ENCODE measurements at places on chromosomes 1 and 21. TPM values are rescaled to one million over a fixed set of nuclear protein-coding genes. Genes with fewer than 3 reads are reported as not detected.

Gene MPZL1
- 137 TPM for polyA plus RNA-seq

Gene CFHR4
- polyA plus RNA-seq: not detected

Gene LCE2B
- not detected for polyA plus RNA-seq

Gene TMEM50B
- 60.5 TPM for polyA plus RNA-seq

GRCh38 chr1:53957194-53957818 lies 11.2 kb downstream of the LRRC42 start:
- no peak for DNase-seq

- no peak for DNase-seq
Observed at GRCh38 chr1:29767769-29768425, 531.6 kb downstream of the PTPRU start.

DNA sequence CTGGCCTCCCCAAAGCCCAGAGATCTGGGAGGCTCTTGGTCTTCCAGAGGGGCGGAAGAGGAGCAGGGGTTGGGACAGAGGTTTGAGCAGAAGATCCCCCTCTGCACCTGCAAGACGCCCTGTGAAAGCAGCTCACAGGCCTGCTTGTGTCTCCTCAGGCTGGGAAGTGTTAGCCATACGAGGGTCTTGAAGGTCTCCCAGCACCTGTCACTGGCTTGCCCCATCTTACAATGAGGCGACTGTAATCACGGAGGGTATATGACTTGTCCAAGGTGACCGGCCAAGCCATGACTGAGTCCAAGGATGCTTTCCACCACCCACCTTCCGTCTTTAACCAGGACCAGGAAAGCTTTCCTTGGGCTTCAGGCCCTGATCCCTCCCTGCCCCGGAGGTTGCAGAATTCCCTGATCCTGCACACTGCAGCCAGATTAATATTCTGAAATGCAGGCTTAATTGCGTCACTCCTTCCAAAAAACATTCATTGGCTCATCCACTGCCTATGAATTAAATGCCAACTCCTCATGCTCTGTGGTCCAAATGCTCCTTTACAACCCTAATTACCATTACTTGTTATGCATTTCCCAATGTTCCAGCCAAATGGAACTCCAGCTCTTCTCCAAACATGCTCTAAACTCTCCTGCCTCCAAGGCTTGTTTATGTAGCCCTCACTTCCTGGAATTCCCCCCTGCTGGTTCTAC lies 64.0 kb downstream of the DDX20 start:
- no peak for DNase-seq

DNA sequence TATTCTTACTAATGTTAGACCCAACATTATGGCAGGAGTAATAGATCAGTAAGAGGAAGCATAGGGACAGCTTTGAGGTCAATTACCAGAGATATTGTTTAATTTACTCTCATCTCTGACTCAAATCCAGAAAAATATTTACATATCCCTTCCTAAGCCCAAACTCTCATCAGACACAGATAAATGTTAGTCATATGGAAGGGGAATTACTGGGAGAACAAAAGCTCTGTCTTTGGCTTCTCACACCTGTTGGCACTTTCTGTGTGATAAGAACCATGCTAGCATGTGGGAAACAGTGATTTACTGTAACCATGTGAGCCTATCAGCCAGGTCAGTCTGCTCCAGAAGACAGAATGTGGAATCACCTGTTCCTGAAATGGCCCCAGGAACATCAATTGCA lies 72.4 kb downstream of the DUSP10 start:
- DNase-seq: no peak

DNA sequence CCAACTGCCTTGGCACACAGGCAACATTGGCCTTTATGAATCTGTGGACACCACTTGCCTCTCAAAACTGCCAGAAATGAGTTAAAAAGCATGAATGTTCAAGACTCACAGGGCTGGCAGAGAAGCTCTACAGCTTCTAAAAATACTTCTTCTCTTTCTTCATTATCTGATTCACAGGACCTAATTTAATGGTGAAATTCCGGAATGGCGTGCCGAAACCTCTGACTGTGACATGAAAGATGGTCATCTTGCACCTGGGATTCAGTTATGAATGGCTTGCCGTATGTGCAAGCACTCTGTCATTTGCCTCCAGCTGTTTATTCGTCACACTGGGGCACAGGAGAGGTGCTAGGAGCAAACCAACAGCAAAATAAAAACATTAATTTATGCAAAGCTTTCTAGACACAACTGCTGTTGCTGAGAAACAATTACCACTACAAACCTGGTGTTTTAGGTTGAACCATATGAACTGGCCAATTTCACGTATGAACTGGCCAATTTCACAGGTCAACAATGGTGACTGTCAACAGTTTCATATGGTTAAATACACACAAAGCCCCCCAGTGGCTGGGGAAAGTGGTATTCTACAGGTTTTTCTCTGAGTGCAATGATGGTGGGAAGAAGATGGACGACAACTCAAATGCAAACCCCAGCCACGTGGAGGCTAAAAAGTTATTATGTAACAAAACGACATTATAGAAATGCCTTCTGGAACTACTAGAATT lies 648.3 kb downstream of the KIF26B start:
- DNase-seq: no peak

DNA sequence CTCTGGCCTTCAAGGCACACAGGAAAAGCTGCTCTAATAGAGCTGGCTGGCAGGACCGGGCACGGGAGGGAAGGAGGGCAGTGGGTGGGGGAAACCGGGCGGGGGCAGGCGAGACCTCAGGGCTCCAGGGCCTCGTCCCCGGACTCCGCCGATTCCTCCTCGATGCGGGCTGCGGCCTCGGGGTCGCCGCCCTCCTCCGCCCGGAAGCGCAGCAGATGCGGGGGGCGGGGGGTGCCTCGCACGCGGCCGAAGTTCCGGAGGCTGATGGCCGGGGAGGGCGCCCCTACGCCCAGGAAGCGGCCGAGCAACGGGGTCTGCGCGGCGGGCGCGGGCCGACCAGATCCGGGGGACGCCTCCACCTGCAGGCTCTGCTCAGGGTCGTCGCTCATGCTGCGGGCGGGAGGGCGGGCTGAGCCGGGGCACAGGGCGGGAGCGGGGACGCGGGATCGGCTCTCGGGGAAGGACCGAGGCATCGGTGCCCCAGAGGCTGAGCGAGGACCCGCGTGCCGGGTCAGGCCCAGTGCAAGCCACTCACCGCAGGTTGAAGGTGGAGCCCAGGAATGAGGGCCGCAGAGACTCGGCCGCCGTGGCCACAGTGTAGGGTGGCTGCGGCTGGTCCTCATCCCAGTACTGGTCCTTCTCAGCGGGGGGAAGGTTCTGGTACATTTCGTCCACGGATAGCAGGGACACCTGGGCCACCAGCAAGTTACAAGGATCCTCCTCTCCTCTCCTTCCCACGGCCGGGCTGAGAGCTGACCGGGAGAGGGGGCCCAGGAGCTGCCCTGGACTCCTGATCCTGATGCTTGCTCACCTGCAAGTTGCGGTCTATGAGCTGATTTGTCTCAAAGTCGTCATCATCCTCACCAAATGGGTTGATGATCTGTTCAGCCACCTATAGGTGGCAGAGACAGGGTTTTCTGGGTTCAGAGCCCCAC lies 3.6 kb downstream of the BEST4 start:
- no peak for DNase-seq

DNA sequence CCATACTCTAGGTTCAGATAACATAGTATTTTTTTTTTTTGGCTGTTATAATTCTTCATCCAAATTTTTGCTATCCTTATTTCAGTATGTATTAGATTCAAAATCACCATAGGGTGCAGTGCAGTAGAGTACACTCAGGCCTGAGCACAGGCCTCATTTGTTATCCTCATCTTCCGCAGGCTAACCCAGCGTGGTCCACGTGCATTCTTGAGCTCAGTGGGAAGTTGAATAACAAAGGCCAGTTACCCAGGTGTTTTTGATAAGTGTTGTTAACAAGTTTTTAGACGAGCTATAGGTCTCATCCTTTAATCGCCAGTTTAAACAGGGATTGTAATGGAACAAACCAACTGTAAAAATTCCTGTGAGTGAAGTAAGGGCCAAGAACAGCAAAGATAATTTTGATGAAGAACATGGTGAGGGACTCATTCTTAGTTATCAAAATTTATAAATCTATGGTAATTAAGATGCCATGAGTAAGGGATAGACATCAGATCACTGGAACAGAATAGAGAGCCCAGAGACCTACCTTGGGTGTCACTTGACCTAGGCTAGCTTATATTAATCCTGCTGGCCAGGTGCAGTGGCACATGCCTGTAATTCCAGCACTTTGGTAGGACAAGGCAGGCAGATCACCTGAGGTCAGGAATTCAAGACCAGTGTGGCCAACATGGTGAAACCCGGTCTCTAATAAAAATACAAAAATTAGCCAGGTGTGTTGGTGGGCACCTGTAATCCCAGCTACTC lies 22.0 kb downstream of the FLVCR1 start:
- no peak for DNase-seq

DNA sequence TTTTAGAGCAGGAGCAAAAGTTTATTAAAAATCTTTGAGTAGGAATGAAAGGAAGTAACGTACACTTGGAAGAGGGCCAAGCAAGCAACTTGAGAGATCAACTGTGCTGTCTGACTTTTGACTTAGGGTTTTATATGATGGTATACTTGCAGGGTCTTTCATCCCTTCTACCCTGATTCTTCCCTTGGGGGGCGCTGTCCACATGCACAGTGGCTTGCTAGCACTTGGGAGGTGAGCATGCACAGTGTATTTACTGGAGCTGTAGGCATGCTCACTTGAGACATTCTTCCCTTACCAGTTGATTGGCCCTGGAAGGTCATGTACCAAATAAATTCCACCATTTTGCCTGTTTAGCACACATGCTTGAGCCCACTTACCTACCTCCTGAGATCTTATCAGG lies 1001.3 kb upstream of the ADGRL2 start:
- no peak for DNase-seq
